Stomach (tissue), 19 donors: ENCODE measurements at places on chromosomes 11 and 22. TPM values are rescaled to one million over a fixed set of nuclear protein-coding genes. Genes with fewer than 3 reads are reported as not detected.

The LDHAL6A gene
- not detected for total RNA-seq

The MARK2 gene
- total RNA-seq, result 20.4 TPM

The CLP1 gene
- 11.4 TPM for total RNA-seq

- peak; percentile 44 for DNase-seq
Observed at GRCh38 chr11:61963282-61964057, 4.0 kb downstream of the FTH1 start.

GRCh38 chr11:10694486-10695239 lies 1.1 kb upstream of the IRAG1 start:
- no peak for DNase-seq

DNA sequence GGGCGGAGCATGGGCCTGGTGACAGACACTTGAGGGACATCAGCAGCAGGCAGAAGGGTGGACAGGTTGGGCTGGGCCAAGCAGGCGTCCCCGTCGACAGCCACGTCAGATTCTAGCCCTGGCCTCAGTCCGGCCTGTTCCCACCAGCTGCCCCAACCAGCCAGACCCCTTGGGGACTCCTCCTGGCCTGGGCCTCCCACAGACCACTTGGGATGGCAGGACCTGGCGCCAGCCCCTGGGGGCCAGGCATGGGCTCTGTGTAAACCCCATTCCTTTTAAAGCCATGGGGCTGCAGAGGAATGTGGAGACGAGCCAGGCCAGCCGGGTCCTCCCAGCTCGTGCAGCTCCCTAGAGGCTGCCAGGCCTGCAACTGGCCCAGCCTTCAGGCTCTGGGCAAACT lies 4.7 kb upstream of the SUSD2 start:
- no peak for DNase-seq

GRCh38 chr22:31603081-31603525 lies 58.9 kb downstream of the PISD start:
- no peak for DNase-seq

DNA sequence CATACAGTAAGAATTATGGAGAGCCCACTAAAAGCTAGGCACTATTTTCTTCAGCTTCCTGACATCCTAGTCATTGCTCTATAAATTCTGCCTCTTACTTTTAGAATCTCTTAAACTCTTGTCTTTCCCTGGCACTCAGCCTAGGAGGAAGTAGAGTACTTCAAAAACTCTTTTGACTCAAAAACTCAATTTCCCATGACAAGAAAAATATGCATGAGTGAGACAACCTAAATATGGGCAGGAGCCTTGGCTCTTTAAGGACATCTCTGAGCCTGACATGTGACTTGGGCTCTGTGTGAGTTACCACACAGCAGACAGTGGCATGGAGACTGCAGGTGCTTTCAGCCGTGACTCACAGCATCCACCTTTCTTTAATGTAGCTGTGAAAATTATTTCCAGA lies 97.5 kb upstream of the CCDC179 start:
- peak; percentile 19 for DNase-seq

GRCh38 chr22:43435851-43436811 lies 24.3 kb downstream of the MPPED1 start:
- peak; percentile 88 for DNase-seq

DNA sequence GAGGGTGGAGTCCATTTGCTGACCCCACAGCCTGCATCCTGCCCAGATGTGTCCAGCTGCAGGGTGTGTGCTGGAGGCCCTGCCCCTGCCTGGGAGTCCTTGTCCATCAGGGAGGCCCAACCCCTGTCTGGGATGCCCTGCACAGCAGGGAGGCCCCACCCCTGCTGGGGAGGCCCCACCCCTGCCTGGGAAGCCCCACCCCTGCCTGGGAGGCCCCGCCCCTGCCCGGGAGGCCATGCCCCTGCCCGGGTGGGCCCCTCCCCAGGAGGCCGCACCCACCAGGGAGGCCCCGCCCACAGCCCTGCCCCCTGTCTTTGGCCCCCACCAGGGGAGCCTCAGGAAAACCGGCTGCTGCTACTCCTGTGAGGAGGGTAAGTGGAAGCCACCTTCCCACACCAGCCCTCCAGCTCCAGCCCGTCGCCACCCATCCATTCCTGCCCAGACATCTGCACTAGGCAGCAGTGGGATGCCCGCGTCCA lies 37.2 kb downstream of the MUC5B start:
- peak; percentile 62 for DNase-seq

- DNase-seq, result no peak
Observed at GRCh38 chr11:12927886-12928285, 81.2 kb upstream of the RASSF10 start.

- DNase-seq, result no peak
Observed at GRCh38 chr22:43267981-43268660, 75.1 kb downstream of the SCUBE1 start.

DNA sequence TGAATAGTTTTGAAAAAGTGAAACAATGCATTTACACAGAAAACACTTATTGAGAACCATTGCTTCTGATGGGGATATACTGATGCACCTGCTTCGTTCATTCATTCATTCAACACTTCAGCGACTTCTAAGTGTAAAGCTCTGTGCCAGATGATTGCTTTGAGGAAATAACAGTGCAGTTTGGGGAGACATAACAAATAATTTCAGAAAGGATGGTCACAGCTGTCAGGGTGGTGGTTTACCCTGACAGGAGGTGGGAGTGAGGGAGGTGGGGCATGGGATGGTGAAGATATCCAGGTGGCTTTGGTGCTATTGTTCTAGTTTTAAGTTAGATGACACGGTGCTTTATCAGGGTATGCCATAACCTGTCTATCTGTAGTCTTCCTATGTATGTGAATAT lies 344.1 kb downstream of the LARGE1 start:
- no peak for DNase-seq

DNA sequence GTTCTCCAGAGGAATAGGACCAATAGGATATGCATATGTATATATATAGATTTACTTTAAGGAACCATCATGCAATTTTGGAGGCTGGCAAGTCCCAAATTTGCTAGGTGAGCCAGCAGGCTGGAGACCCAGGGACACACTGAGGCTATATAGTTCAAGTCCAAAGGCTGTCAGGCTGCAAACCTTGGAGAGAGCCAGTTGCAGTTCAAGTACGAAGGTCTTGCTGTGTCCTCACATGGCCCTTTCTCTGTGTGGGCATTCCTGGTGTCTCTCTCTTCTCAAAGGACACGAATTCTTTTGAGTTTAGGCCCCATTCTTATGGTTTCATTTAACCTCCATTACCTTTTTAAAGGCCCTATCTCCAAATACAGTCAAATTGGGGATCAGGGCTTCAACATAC lies 134.4 kb upstream of the SORL1-AS1 start:
- DNase-seq, result no peak

- no peak for DNase-seq
Observed at GRCh38 chr11:32213223-32213622, 122.3 kb downstream of the RCN1 start.
